ENCODE measurements at places on chromosomes 11 and 22. TPM values are rescaled to one million over a fixed set of nuclear protein-coding genes. Genes with fewer than 3 reads are reported as not detected.

DNA sequence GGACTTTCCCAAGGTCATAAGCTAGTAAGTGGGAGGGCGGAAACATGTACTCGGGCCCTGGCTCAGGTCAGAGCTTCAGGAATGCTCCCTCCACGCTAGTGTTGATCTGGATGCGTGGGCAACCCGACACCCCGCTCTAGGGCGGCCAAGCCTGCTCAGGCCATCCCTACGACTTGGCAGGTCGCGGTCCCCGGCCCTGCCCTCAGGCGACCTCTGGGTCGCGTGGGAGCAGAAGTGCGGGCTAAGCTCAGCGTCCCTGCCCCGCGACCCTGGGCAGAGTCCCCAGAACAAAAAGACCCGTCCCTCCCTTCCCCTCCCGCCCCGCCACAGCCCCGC is 781 bp upstream of the TEF start:
- peak; percentile 97 for DNase-seq

GRCh38 chr11:32881286-32881685 is 11.3 kb upstream of the QSER1 start:
- no peak for DNase-seq

GRCh38 chr11:126175393-126175792 is 36.1 kb downstream of the RPUSD4 start:
- DNase-seq: no peak

DNA sequence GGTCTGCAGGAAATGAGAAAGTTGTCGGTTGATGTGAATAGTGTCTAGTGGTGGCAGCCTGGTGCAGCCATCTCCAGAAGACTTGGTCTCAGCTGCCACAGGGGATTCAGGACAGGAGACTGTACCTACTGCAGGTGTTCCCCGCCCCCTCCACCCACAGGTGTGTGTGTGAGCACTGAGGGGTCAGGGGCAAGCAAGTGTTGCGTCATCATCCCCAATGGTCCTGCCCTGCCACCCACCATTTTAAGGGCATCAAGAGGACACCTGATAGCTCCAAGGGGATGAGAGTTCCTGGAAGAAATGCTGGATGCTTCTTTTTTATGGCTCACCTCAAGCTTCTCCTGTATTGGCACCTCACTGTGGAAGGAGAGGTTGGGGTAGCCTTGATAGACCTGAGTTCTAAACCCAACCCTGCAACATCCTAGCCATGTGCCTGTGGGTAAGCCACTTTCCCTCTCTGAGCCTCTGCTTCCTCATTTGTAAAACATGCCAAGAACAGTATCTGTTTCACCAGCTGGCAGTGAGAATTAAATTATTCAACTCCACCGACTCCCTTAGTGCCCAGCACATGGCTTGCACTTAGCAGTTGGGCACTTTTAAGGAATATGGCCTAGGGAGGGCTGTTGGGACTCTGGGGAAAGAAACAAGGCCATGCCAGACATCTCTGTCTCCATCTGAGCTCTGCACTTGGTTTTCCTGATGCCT is 6.1 kb downstream of the C11orf91 start:
- DNase-seq: no peak

- DNase-seq: no peak
These were observed at the start of gene CD6 for GRCh38 chr11:60971520-60971919. Gene CD6, plus strand, starts transcription at chr11:60971680. Its CDS starts 186 bp downstream, at chr11:60971866.

DNA sequence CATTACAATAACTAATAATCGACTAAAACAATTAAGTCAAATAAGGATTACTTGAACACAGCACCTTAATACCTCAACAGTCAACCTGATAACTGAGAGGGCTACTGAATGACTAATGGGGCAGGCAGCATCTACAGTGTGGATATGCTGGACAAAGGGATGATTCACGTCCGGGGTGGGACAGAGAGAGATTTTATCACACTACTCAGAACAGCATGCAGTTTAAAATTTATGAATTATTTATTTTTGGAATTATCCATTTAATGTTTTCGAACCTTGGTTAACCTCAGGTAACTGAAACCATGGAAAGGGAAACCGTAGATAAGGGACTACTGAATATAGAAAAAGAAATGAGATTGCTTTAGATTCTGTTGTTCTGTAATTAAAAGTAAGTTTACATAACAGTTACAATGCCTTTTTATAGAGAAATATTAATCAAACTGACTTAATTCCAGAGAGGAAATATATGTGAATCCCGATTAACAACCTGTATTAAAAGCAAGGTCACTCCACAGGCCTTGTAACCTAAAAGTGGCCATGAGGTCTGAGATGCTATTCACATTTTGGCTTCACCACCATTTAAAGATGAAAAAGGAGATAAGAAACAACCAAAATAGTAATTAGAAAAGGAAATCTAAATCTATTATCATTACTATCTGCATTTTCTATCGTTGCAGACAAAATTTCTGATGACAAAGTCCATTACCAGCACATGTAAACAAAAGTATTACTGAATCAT is 119.0 kb upstream of the TP53AIP1 start:
- no peak for DNase-seq

GRCh38 chr11:95917193-95918036 is 6.5 kb downstream of the MTMR2 start:
- no peak for DNase-seq

DNA sequence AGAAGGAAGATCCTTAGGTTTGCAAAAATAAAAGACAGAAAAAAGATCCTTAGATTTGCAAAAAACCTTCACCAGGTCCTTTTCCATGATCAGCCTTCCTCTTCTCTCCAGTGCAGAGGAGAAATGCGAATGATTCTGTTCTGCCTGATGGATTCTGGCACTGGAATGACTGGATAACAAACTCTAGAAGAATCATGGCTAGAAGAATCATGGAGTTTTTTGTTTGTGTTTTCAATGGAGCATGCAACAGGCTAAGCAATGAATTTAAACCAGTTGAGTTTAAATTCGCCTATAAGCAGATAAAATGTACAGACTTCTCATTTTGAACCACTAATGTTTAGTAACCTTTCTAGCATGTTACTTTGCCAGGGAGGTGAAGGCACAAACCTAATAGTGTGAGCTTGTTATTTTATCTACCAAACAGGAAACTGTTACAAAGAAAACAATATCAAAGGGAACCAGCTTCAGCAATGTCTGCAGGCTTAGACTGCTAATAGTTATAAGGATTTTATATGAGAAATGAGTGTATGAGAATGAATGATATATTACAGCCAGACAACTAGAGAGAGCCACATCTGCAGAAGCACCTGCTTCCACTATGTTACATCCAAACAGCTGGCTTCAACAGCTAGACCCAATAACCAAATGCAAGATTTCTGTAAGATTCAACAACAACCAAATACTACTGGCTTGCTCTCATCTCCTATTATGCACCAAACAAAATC is 64.7 kb upstream of the APOA1 start:
- no peak for DNase-seq

DNA sequence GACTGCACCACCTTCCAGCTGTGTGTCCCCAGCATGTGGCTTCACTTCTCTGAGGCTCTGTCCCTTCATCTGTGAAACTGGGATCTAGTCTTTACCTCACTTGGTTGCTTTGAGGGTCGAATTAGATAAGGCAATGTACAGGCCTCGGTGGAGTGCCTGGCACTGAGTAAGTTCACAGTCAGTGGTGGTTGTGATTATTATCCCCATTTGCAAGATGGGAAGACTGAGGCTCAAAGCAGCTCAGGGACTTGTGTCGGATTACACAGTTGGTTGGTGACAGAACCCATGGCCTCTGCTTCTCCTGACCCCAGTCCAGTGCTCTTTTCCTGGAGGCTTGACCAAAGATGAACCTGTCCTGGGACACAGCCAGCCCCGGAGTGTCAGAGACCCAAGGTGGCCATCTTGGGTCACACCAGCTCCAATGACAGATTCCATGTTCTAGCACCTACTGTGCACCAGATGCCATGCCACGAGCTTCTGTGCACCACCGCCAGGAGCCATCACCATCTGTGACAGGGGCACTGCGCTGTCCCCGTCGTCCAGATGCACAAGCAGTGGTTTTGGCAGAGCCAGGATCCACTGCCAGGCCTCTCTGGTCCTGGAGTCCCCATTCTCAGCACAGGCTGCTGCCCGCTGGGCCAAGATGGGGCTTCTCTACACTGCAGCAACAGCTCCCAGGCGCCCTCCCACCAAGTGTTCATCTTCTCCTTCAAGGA is 60.5 kb downstream of the IGLL1 start:
- DNase-seq: peak; percentile 72

DNA sequence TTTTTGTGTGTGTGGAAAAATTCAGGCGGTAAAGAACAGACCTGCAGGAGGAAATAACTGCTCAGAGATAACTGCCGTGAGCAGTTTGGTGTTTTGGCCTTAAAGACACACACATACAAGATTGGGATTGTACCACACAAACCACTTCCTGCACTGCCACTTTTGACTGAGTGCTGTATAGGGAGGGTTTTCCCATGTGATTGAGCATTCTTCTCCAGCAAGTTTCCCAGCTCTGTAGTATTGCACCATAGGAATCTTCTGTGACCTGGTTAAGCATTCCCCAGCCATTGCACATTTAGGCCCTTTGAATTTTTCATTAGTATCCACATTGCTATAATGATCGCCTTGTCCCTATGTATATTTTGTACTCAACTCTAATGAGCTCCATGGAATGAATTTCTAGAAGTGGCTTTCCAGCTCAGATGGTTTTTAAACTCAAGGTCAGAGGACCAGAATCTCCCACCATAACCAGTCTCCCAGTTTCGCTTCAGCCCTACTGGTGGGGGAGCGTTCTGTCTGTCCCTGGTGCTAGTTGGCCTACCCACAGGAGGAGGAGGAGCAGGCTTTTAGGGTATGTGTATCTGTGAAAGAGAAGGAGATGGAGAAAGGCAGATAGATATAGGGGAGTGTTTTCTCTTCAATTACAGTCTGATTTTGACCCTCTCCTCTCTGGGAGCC is 9.3 kb downstream of the CD82 start:
- DNase-seq: peak; percentile 96

DNA sequence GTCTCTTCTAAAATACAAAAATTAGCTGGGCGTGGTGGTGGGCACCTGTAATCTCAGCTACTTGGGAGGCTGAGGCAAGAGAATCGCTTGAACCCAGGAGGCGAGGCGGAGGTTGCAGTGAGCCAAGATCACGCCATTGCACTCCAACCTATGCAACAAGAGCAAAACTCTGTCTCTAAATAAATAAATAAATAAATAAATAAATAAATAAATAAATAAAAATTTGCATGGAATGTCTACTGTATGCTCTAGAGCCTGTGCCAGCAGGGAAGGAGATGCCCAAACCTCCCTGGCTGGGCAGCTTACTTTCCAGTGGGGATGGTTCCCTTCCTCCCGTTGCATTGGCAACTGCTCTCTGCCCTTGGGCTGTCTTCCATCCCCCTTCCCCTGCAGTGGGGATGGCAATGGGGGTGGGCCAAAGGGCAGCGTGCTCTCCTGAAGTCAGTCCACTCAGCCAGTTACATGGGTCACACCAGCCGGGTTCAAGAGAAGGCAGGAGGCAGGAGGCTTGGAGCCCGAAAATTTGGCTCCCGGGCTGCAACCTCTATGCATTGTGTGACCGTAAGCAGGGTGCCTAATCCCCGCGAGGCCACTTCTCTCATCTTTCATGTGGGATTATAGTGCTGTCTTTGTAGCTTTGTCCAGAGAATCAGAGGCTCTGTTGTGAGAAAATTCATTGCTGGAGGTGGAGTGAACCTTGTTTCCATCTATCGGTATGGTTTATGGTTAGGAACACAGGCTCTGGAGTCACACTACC is 1.4 kb upstream of the LRRC10B start:
- no peak for DNase-seq

DNA sequence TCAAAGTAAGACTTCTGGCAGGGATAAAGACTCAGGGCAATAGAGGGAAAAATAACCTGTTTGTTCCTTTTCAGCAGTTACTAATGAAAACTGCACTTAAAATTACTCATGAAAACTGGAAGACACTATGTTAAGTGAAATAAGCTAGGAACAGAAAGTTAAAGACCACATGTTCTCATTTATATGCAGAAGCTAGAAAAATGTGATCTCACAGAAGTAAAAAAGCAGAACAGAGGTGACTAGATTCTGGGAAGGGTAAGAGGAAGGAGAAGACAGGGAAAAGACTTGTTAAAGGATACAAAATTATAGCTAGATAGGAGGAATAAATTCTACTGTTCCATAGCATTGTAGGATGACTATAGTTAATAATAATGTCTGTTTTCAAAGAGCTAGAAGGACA is 22.2 kb downstream of the HPS5 start:
- DNase-seq: no peak

GRCh38 chr11:19355601-19356000 is 114.9 kb upstream of the E2F8 start:
- DNase-seq: no peak

DNA sequence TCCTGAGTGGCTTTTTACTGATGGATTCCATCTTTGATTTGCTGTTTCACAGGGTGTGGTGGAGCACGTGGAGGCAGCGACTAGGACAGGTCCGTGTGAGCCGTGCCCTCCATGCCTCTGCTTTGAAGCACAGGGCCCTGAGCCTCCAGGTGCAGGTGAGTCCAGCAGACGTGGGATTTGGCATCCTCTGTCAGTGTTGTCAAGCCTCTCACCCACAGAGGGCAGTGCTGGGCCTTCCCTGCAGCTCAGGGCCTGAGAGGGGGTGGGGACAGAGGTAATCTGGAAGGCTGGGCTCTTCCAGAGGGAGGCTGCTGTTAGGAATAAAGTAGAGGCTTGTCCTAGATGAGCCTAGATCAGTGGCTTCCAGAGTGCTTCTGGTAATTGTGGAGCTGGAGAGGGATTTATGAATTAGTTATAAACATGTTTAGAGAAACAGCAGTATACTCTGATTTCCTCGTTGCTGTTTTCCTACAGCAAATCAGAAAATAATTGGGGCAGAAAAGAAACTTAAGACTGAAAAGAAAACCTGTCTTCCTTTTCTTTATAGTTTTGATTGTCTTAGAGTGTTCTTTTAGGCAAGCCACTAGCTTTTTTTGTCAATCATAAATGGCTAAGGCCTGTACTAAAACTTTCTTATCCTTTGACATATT is 65.0 kb downstream of the SFI1 start:
- peak; percentile 78 for DNase-seq

DNA sequence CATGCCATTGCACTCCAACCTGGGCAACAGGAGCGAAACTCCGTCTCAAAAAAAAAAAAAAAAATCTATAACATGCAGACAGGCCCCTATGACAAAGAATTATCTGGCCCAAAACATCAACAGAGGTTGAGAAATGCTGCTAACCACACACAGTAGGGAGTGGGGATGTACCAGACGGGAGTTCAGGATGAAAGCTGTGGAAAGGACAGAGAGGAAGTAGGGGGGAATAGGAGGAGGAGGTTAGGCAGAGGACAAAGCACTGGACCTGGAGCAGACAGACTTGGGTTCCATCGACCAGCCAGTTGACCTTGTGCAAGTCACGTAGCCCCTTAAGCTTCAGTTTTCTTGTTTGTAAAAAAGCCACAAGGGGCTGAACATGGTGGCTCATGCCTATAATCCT is 12.5 kb downstream of the LRP4 start:
- peak; percentile 56 for DNase-seq

The HBG1 gene
- not detected for total RNA-seq

The OR5B21 gene
- not detected for total RNA-seq

The CRACR2B gene
- 0.72 TPM for total RNA-seq

The HSD17B12 gene
- 122 TPM for total RNA-seq

The ROBO4 gene
- total RNA-seq: 0.59 TPM

The KAT5 gene
- total RNA-seq: 37.4 TPM
